AML-193 (cell line): ENCODE measurements at places on chromosomes 11 and 22.
A peak's percentile ranks its signal among the peaks of the same experiment; 100 is the strongest.

DNA sequence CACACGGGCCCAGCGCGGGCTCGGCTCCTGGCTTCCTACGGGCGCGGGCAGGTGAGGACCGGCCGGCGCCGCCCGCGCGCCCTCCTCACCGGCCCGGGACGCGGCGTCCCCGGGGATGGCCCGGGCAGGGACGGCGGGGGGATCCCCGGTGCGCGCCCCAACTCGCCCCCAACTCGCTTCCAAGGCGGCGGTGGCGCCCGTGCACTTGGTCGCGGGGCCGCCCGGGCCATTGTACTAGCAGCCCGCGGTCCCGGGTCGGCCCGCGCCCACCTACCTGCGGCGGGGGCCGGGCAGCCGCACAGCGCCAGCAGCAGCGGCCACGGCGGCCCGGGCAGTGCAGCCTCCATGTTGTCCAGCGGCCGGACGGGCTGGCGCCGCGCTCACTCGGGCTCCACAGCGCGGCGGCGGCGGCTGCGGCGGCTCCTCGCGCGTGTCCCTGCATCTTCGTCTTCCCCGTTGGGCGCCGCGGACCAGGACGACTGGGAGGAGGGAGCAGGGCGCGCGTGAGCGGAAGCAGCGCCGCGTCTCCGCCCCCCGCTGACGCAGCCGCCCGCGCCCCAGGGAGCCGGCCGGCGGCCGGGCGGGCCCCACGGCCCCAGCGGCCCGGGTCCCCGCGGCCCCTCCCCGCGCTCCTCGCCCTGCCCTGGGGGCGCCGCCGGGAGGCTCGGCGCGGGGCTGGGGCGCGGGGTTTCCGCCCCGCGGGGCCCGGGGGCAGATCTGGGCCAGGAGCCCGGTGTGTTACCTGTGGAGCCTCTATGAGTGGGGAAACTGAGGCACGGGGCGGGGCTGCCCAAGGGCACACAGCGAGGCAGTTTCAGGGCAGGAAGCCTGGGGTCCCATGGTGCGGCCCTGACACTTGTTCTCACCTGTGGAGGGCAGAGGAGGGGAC lies 159.3 kb upstream of the GRK3 start:
- DNase-seq = peak; percentile 48

- no peak for DNase-seq
Measured at GRCh38 chr22:22712092-22712658, 67.8 kb downstream of the GGTLC2 start.

DNA sequence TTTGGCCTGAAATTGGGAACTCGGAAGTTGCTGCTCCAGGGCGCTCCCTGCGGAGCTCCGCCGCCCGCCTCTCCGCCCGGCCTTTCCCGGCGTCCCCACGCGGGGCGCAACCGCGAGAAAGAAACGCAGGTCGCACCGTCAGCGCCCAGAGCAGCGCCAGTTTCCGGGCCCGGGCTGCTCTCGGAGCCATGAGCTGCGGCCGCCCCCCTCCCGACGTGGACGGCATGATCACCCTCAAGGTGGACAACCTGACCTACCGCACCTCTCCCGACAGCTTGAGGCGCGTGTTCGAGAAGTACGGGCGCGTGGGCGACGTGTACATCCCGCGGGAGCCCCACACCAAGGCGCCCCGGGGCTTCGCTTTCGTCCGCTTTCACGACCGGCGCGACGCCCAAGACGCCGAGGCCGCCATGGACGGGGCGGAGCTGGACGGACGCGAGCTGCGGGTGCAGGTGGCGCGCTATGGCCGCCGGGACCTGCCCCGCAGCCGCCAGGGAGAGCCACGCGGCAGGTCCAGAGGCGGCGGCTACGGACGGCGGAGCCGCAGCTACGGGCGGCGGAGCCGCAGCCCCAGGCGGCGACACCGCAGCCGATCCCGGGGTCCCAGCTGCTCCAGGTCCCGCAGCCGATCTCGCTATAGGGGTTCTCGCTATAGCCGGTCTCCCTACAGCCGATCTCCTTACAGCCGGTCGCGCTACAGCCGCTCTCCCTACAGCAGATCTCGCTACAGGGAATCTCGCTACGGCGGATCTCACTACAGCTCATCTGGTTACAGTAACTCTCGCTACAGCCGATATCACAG lies 521 bp downstream of the SRSF8 start:
- peak; percentile 14 for DNase-seq

GRCh38 chr11:114173843-114174242 lies 114.3 kb downstream of the ZBTB16 start:
- DNase-seq = no peak

- DNase-seq = no peak
Measured at GRCh38 chr11:46197421-46197820, 76.2 kb upstream of the PHF21A start.

- no peak for DNase-seq
Measured at GRCh38 chr11:20672575-20672974, 3.2 kb downstream of the NELL1 start.

GRCh38 chr11:34049028-34049427 lies 2.5 kb upstream of the CAPRIN1 start:
- DNase-seq = no peak

DNA sequence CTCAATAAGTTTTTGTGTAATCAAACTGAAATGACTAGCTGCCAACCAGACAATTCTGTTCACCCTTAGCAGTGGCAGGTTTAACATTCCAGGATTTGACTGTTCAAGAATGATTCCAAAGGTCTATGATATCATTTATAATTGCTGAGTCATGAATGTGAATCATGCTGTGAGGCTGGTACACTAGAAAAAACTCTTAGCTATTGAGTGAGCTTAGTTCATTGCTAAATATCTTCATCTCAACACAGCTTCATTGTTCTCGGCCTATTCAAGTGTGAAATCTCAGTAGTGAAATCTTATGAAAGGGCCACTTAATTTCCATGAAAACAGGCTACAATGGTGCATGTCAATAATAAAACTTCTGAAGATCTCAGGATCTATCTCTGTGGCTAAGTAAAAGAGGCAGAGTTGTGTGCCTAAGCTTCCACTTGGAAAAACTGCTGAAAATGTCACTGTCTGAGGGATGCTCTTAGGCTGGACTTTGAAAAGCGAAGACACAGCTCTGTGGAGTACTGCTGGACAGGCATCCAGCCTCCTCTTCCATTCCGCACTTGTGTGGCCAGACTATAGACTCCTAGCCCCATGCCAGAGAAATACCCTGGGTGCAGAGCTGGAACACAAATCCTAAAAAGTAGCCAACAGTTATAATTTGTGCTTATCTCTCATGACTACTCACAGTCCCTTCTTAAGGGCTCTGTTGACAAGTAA lies 12.8 kb downstream of the AQP11 start:
- DNase-seq = no peak

- DNase-seq = no peak
Measured at GRCh38 chr22:44521326-44522074, 23.5 kb upstream of the RTL6 start.

- no peak for DNase-seq
Measured at GRCh38 chr11:99742501-99742900, 721.8 kb downstream of the CNTN5 start.
